ENCODE measurements at places on chromosomes 2 and 18. TPM values are rescaled to one million over a fixed set of nuclear protein-coding genes. Genes with fewer than 3 reads are reported as not detected.

DNA sequence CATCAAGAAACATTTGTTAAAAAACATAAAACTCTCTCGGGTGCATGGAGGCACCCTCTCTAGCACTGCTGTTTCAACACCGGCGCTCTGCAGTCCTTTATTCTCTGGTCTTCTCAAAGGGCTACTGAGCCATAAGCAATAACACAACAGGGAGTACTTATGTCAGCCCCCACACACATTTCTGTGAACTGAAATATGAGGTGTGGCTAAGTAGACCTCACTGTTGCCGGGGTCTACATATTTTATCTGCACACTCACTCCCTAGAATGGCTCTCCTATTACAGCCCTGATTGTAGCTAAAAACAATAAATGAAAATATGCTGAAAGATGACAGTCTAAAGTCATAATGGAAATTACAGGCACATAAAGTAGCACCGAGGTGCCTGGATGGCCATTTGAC lies 235.1 kb downstream of the GRB14 start:
- no peak for DNase-seq

- DNase-seq: no peak
Observed at GRCh38 chr2:226536410-226536809, 263.2 kb downstream of the IRS1 start.

DNA sequence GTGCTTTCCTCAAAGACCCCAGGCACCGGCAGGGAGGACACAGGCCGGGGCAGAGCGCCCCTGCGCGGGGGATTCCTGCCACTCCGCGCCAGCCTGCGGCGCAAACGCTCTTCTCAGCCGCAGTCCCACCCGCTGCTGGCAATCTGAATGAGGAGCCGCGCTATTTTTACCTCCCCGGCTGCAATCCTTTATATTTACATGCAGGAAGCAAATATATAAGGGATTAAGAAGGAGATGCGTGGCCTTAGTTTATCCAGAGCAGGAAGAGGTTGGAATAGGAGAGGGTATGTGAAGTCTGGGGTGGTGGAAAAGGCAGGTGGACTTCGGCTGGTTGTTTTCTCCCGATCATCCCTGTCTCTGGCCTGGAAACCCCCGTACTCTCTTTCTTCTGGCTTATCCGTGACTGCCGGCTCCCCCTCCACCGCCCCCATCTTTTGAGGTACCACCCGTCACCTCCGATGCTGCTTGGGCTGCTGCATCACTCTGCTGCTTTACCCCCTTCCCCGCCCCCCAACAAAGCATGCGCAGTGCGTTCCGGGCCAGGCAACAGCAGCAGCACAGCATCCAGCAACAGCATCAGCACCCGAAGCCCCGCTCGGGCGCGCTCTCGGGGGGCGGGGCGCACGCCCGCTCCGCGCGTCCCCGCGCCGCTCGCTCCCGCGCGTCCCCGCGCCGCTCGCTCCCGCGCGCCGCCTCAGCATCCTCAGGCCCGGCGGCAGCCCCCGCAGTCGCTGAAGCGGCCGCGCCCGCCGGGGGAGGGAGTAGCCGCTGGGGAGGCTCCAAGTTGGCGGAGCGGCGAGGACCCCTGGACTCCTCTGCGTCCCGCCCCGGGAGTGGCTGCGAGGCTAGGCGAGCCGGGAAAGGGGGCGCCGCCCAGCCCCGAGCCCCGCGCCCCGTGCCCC lies at the start of gene ADAM23:
ADAM23 (plus strand) TSS at position 700 of the 902 bp plus-strand sequence. CDS start 335 bp downstream, outside the sequence.
- DNase-seq: no peak

DNA sequence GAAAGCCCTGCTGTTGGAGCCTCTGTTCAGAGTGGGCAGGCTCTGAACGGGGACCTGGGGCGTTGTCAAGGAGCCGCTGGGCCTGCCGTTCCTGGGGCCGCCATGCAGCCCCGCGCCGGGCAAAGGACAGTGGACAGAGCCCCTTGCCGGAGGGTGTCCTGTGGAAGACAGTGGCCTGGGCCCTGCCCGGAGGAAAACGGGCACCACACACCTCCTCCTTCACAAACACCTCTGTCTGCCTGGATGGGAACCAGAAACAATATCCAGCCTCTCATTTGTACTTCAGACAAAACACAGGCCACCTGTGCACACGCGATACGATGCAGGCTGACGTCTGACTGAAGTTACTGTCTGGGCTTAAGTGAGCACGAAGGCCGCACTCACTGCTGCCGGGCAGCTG lies 233.7 kb downstream of the TWIST2 start:
- no peak for DNase-seq

GRCh38 chr2:187942876-187943275 lies 348.8 kb upstream of the GULP1 start:
- no peak for DNase-seq

GRCh38 chr2:119483395-119483753 lies 40.9 kb downstream of the SCTR start:
- DNase-seq: no peak

DNA sequence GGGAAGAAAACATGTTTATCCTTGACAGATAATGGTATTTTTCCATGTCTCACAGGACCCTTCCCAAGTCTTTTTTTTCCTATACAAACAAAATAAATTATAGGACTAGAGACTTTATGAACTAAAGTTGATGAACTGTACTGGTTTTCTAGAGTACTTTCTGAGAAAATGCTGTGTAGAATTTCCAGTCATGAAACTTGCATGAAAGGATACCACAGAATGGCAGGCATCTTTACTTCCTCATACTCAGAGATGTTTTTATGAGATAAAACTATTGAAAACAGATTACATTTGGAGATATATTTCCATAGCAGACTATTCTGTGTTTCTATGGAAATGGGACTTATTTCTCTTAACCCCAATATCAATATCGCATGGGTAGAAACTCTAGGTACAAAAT lies 403.5 kb downstream of the PARD3B start:
- no peak for DNase-seq

DNA sequence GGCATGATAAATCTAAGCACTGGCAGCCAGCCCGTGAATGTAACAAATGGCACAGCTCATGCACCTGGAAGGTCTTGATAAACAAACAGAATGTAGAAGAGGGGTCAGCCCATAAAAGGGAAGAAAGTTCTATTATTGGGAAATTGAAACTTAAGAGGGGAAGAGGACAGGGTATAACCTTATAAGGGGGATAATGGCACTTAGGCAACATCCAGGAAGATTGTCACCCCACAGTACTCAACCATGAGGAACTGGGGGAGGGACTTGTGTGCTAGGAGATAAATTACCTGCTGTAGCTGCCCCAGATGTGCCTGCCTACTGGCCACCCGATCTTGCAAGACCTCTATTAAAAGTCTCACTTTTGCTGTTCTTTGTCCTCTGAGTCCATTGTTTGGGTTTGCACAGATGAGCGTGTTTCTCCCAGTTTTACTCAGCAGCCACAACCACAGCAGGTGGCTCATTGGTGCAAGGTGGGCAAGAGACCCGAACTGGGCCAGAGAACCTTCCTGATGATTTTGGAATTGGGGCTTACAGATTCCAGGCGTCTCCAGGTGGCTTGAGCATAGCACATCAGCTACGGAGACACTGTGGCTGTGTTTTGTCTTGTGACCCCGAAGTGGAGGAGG lies 79.0 kb upstream of the TAF1B start:
- DNase-seq: no peak

DNA sequence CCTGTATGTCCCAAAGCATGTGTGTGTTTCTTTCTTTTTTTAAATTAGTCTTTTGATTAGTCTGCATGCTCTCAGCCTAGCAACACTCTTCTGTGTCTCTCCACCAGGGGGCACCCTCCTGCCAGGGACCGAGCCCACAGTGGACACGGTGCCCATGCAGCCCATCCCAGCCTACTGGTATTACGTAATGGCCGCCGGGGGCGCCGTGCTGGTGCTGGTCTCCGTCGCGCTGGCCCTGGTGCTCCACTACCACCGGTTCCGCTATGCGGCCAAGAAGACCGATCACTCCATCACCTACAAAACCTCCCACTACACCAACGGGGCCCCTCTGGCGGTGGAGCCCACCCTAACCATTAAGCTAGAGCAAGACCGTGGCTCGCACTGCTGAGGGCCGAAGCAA lies 93.8 kb downstream of the NRP2 start:
- DNase-seq: peak; percentile 57

DNA sequence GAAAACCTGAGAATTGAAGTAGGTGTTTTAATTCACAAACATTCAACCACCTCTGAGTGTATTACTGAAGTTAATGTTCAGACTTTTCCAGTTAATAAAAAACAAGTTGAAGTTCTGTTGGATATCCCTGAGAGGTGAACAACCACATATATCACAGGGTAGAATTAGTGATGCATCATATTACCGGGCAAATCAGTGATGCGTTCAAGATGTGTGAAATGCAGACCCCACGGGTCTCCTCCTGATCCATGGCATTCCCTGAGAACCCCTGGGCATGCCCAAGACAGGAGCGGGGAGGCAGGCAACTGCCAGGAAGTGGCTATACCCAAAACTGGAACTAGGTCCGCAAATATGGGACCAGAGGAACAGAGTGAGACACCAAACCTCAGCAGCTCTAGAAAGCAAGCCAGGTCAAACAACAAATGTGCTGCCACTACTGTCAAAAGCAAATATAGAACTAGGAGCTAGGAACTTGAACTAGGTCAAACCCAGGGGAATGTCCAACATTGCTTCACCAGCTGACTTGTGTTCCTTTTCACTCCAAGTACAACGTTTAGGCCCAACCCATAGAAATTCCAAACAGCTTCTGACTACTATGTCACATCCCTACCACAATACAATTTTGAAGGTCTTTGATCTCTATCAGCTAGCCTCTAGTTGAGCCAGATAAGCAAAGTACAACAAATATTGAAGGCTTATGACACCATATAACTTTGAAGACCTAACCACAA lies 20.2 kb downstream of the PSTPIP2 start:
- DNase-seq: no peak

DNA sequence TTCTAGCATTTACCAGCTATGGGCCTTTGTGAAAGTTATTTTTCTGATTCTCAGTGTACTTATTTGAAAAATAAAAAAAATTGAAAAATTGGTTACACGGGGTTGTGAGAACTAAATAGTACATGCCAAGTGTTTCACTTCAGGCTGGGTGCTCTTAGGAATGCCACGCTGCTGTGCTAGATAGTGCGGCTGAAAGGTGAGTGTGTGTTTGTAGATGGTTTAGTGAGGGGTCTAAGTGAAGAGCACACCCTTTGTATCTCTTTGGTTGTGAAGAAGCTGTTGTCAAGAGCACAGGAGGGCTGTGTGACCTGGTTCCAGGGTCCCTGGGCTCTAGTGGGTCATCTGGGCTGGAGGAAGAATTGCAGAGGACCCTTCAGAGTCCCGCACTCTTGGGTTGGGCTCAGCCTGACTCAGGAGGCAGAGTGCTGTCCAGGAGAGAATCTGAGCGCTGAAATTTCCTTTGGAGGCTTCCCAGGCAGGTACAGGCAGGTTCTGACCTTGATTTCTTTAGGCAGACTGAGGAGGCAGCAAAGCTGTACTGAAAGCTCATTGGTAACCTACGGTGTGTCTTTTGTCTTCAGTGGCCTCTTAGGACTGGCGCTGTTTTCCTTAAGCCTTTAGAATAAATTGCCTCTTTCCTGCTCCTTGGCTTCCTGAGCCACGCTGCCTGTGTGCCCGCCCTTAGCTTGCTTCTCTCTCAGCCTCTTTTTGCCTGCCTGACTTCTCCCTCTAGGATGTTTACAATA lies 44.4 kb downstream of the MAP4K4 start:
- DNase-seq: no peak

- no peak for DNase-seq
Observed at GRCh38 chr18:5073026-5073944, 123.8 kb downstream of the AKAIN1 start.

DNA sequence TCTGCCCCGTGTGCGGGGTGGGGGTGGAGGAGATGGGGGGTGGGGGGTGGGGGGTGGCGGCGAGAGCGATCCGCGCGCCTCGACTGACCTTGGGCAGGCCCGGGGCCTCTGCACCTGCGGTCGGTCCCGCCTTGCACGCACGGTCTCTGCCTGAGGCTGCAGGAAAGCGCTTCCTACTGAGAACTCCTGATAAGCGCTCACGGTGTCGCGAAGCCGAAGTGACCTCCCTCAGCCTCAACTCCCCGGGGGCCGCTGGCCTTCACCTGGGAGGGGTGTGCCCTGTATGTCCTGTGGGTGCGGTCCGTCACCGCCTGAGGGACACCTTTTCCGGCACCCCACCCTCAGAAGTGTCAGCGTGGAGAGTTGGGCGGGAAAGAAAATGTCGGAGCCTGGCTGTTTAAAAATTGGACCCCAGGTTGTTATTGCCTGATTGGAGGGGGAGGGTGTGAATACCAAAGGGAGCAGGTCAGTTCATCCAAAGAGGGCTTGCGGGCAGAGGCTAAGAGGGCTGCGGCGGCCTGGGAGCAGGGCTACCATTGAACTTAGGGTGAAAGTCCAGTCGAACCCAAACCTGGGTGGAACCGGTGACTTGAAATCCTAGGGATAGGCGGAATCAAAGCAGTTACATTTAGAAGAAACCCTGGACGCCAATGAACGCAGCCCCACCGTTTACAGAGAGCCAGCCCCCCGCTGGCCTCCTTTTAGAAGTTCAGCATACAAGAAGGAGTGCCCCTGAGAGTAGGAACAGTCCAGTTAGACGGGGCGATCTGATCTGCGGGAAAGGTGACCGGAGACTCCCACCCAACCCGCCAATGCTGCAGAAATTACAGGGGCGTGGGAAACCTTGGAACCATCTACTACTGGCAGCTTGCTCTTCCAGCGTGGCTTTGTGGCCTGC lies 1.2 kb downstream of the MAL start:
- no peak for DNase-seq

DNA sequence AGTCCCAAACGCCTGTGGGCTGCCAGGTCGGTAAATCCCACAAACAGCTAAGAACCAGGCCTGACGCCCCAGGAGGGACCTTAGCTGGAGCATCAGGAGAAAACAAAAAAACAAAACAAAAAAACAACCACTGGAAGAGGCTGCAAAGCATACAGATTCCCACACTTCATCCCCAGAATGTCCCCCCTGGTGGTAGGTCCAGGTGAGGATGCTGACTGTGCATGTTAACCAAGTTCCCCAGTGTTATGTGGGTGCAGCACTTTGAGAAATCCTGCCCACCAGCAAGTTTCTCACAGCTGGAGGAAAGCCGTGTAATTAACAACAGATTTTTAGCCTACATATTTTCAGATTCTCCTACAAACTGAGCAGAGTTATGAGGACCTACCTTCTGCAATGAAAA lies 15.1 kb downstream of the ST3GAL5 start:
- no peak for DNase-seq

GRCh38 chr18:54381640-54382039 lies 23.9 kb downstream of the C18orf54 start:
- no peak for DNase-seq

The UCN gene
- total RNA-seq: 5.2 TPM

The FIGN gene
- 8.3 TPM for total RNA-seq

The G6PC2 gene
- total RNA-seq: not detected

The SPEG gene
- total RNA-seq: 6.2 TPM

The OTOS gene
- not detected for total RNA-seq

The NEU2 gene
- total RNA-seq: not detected

The SLC20A1 gene
- total RNA-seq: 115 TPM

The COLEC12 gene
- 4.4 TPM for total RNA-seq

The IL1RN gene
- total RNA-seq: not detected

The HOXD13 gene
- total RNA-seq: not detected

The TEKT4 gene
- not detected for total RNA-seq

The CIB4 gene
- total RNA-seq: not detected

The HOXD4 gene
- 12.1 TPM for total RNA-seq

The CRYGC gene
- not detected for total RNA-seq
